ENCODE measurements at places on chromosomes 12 and 14.
A peak's percentile ranks its signal among the peaks of the same experiment; 100 is the strongest.

GRCh38 chr12:123232472-123232806 is 502 bp downstream of the MPHOSPH9 start:
- DNase-seq: peak; percentile 30

GRCh38 chr14:76498976-76499375 is 123.0 kb downstream of the ESRRB start:
- no peak for DNase-seq

DNA sequence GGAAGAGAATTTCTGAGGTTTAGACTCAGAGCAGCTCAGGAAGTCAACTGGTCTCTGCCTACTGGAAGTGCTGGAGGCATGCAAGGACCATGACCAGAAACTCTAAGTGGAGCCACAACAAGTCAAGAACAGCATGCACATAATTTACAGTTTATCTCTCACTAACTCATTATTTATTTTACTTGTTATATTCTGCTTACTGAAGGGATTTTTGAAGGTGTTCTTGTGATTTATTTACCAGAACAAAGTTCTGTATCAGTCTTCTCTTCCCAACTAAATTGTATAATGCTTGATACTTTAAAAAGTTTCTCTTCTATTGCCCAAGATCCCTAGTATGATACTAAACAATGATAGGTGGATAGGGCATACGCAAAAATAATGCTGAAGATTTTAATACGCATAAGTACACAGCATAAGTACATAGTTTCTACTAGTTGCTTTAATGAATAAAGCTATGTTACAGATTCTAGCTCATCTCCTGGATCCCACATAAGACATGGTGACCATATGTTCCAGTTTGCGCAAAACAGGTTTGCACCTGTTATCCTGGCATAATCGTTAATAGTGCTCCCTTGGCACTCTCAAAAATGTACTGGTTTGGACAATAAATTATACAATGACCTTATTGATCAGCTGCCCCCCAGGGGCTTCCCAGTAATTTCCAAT is 11.6 kb upstream of the SPTB start:
- DNase-seq: no peak

- DNase-seq: no peak
Observed at GRCh38 chr12:19223018-19223417, 93.5 kb downstream of the PLEKHA5 start.

GRCh38 chr12:67415473-67415872 is 146.3 kb downstream of the CAND1 start:
- DNase-seq: no peak

DNA sequence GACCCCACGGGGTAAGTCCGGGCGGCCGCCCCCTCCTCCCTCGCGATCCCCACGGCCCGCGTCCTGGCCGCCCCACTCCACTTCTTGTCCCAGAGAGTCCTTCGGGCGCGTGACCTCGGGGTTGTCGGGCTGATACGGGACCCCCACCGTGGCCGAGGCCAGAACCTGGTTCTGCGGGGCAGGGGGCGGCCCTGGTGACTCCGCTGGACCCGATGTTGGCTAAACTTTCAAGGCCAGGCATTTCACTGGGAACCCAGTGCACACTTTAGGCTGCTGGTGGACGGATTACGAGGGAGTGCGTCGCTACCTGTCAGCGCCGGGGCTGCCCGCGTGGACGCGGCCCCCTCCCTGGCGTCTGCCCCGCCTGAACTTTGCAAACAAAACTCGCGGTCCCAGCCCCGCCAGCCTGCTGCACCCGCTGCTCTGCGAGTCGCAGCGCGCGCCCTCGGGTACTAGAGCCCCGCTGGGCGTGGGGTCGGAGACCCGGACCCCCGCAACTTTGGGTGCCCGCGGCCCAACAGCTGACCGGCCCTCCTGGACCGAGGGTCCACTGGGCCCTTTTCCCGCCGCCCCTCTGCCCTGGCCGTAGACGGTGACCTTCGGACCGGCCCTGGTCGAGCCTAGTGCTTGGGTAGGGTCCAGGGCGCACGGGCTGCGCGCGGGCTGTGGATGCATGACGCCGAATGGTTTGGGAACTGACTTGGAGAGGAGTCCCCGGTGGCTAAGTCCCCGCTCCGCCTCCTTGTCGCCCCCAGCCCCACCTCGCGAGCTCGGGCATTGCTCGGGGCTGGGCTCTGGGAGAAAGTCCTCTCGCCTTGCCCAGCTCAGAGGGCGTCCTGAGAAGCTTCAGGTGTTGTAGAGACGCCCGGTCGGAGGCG is 624 bp downstream of the RIN3 start:
- DNase-seq: no peak

DNA sequence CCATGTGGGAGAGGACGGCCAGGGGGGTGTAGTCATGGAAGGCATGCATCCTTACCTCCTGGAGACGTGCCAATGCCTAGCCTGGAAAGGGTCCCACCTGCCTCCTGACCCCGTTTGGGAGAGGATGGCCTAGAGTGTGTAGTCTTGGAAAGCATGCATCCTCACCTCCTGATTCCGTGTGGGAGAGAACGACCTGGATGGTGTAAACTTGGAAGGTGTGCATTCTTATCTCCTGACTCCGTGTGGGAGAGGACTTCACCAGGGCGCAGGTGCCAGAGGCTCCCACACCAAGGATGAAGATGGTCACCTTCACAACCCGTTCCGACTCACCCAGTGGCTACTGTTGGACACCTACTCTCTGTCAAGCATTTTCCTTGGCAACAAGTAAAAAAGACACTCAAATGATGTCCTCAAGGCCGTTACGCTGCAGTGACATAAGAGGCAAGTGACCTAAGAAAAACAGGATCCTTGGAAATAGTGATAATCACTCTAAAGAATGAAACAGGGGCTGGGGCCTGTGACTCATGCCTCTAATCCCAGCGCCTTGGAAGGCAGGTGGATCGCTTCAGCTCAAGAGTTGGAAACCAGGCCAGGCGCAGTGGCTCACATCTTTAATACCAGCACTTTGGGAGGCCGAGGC is 37.5 kb upstream of the FZD10 start:
- no peak for DNase-seq

- no peak for DNase-seq
Observed at GRCh38 chr12:93245543-93245942, 132.2 kb upstream of the NUDT4 start.

GRCh38 chr14:32230695-32231280 is 27.7 kb upstream of the RNU6-8 start:
- DNase-seq: no peak

GRCh38 chr14:72495668-72496067 is 398.2 kb downstream of the DPF3 start:
- DNase-seq: no peak

GRCh38 chr12:2183556-2184541 is 131.1 kb downstream of the CACNA1C start:
- DNase-seq: no peak

- DNase-seq: no peak
Observed at GRCh38 chr14:38070061-38070588, 137.6 kb upstream of the SSTR1 start.

GRCh38 chr12:94951071-94951934 is 52.2 kb downstream of the NDUFA12 start:
- no peak for DNase-seq

- no peak for DNase-seq
Observed at GRCh38 chr12:27331927-27332324, 710 bp upstream of the BMAL2 start.

- DNase-seq: no peak
Observed at GRCh38 chr14:79575032-79575431, 636.3 kb downstream of the DIO2 start.

DNA sequence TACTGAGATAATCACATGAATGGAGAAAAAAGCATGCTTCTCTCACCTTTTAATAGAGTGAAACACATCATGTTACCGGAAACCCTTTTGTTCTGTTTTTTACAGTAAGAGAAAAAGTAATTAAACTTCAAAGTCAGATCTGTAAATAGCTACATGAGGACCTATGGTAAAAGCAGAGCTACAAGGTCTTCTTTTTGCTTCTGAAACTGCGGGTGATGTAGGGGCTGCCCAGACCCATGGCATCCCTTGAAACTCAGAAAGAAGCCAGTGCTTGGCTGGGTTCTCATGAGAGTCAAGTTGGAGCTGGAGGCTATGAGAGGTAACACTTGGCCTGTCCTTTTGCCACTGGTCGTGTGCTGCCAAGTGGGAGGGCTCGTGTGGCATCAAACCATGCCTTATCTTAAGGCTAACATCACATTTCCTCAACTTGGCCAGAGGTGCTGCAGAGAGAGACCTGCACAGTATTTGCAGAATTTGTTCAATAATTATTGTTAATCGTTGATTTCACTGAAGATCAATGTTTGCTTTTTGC is 47.6 kb downstream of the EML1 start:
- no peak for DNase-seq

GRCh38 chr12:93000026-93000425 is 70.9 kb upstream of the EEA1 start:
- DNase-seq: no peak

GRCh38 chr12:52268212-52268611 is 6.2 kb upstream of the KRT86 start:
- DNase-seq: no peak

DNA sequence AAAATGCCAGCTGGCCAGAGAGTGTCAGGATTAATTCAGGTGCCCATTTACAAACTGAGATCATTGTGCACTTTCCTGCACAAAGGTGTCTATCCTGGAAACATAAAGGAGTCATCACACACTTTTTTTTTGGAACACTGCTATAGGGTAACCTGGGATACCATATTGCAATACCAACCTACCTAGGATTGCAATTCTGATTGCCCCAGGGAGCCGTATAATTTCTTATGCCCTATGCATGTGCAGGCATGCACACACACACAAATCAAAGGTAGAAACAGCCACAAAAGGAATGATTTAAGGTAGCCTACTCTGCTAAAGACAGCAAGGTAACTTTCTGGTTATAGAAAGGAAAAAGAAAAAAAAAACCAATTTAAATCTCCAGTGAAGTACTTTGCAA is 285.3 kb upstream of the KITLG start:
- DNase-seq: no peak

- DNase-seq: no peak
Observed at GRCh38 chr12:61765926-61766325, 494.3 kb upstream of the USP15 start.

GRCh38 chr14:97022741-97023140 is 225.6 kb downstream of the VRK1 start:
- no peak for DNase-seq

DNA sequence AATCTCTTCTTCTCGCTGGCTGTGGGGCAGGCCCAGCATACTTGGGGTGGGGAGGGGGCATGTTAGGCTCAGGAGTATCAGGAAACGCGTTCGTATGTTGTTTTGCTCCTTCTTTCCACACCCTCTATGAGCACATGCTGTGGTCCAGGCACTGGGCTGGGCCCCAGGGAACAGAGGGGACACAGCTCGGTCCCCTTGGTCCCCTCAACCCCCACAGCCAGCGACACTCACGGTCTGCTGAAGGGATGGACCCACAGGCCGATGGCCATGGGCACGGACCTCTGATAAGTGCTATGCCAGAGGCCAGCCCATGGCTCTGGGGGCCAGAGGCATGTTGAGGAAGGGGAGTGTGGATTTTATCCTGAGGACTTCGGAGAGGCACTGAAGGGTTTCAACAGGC is 6.2 kb downstream of the IFI27 start:
- no peak for DNase-seq

GRCh38 chr12:14962797-14963196 is 1.4 kb upstream of the ARHGDIB start:
- DNase-seq: no peak

DNA sequence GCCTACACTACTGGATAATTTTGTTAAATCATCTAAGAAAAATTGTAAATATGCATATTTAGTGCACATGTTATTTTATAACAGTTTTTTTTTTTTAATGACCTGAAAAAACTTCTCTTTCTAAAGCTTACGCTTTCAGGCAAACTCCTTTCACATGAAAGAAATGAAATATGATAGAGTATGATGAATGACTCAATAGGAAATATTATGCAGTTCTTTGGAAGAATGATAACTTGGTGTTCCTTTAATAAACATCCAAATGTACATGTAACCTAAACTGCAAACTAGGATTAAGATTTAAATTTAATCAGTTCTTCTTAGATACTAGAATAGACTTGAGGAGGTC is 136.6 kb downstream of the FGD4 start:
- DNase-seq: no peak

GRCh38 chr12:21054334-21054733 is 76.7 kb upstream of the SLCO1B1 start:
- no peak for DNase-seq

DNA sequence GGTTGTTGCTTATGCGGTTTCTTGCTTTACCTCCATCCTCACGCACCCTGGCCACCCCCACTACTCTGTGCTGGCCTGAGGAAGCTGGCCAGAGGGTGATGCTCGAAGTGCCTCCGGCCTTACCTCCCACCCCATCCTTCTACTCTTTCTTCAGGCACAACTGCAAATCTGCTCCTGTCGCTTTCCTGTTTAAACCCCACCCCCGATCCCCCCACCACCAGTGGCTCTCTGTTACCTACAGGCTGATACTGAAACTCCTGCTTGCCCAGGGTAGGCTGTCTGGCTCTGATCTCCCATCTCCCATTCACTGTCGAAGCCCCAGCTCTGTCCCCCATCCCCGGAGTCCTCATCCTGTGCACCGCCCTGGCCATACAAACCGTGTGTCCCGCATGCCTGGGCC is 111.5 kb downstream of the PRMT8 start:
- DNase-seq: no peak

- no peak for DNase-seq
Observed at GRCh38 chr12:20368651-20369304, 441 bp downstream of the PDE3A start.

DNA sequence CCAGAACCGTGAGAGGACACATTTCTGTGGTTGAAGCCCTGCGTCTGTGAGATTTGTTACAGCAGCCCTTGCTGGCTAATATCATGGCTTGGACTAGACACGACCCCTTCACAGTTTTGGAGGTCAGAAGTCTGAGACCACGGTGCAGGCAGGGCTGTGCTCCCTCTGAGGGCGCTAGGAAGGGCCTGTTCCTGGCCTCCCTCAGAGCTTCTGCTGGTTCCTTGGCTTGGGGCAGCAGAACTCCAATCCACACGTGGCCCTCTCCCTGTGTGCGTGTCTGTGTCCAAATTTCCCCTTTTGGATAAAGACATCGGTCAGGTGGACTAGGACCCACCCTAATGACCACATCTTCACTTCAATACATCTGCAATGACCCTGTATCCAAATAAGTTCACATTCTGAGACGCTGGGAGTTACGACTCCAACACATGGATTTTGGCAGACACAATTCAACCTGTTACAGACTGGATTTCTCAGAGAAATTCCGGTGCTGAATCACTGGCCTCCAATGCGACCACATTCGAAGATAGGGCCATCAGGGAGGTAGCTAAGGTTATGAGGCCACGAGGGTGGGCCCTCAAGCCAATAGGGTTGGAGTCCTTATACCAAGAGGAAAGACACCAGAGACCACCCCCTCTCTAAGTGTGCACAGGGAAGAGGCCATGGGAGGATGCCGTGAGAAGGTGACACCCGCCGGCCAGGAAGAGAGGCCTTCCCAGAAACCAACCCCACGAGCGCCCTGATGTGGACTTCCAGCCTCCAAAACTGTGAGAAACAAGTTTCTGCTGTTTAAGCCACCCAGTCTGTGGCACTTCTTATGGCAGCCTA is 43.6 kb upstream of the PPP2R5C start:
- DNase-seq: no peak

- DNase-seq: peak; percentile 65
Observed at GRCh38 chr12:52278575-52279421, 4.4 kb downstream of the KRT86 start.

Data from kidney capillary endothelial cell (primary cell).